ENCODE measurements at places on chromosomes 5 and 9. TPM values are rescaled to one million over a fixed set of nuclear protein-coding genes. Genes with fewer than 3 reads are reported as not detected.

The FOXI1 gene
- total RNA-seq, result not detected

The PCDHGA5 gene
- total RNA-seq, result 0.72 TPM

The ZDHHC11 gene
- 0.80 TPM for total RNA-seq

The NR4A3 gene
- under 0.01 TPM for total RNA-seq

The LRRC19 gene
- total RNA-seq, result not detected

The PCDHGB2 gene
- total RNA-seq, result 1.3 TPM

The CCDC152 gene
- total RNA-seq, result 4.0 TPM

The CER1 gene
- not detected for total RNA-seq
